Transverse colon (tissue), 4 donors: ENCODE measurements at places on chromosomes 7 and 10. TPM values are rescaled to one million over a fixed set of nuclear protein-coding genes. Genes with fewer than 3 reads are reported as not detected.

The CYP3A4 gene
- total RNA-seq = 22.1 TPM

The FKBP6 gene
- total RNA-seq = not detected

The SPDYE2B gene
- total RNA-seq = not detected

- no peaks in the 10 kb centered on the region for H3K27me3 ChIP-seq
- DNase-seq = no peak
- H3K36me3 ChIP-seq = no peaks in the 10 kb centered on the region
- H3K4me3 ChIP-seq = no peak overlapping the region
Measured at GRCh38 chr10:14020037-14020664, 310.6 kb downstream of the FRMD4A start.

DNA sequence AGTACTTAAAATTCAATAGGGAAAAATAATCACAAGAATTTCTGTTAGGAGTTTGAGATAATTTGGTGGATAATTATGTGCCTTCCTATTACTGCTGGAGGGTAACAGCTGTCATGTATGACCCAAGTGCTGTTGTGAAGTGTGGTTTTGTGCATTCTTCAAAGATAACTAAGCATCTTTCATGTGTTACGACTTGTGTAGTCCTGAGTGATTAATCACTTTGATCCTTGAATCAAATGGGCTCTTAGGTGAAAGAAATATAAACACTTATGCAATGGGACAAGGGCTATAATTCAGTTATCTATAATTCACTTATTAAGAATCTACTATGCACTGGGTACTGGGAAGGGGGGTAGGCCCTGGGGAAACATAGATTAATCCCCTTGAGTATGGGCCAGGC, 89.0 kb downstream of the CH25H start:
- no peak for DNase-seq
- H3K36me3 ChIP-seq = no peaks in the 10 kb centered on the region
- no peak overlapping the region for H3K4me3 ChIP-seq
- no peaks in the 10 kb centered on the region for H3K27me3 ChIP-seq
- H3K4me1 ChIP-seq = no peaks in the 10 kb centered on the region

DNA sequence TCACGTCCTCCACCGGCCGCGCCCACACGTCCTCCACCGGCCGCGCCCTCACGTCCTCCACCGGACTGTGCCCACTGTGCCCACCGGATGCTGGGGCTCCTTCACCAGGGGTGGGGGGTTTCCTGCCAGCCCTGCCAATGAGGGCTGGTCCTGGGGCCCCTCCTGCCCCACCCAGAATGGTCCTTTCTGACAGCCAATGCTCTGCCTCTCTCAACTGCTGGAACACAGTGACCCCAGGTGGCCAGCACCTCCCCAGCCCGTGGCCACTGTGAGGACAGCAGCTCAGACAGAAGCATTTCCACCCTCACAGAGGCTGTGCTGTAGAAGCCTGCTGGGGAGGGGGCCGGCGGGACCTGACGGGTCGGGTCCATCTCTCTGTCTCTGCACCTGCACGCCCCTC, 90.1 kb upstream of the DNAAF5 start:
- no peak overlapping the region for H3K4me3 ChIP-seq
- H3K27ac ChIP-seq = no peak overlapping the region
- no peaks in the 10 kb centered on the region for H3K36me3 ChIP-seq
- H3K27me3 ChIP-seq = no peaks in the 10 kb centered on the region
- no peak for DNase-seq
- no peaks in the 10 kb centered on the region for H3K4me1 ChIP-seq
